NCI-H226 (cell line): ENCODE measurements at places on chromosomes 5 and 9.

GRCh38 chr5:143200781-143201398 lies 202.6 kb downstream of the NR3C1 start:
- DNase-seq, result peak; percentile 96

GRCh38 chr9:132672413-132672690 lies 2.1 kb downstream of the GTF3C4 start:
- DNase-seq, result no peak

DNA sequence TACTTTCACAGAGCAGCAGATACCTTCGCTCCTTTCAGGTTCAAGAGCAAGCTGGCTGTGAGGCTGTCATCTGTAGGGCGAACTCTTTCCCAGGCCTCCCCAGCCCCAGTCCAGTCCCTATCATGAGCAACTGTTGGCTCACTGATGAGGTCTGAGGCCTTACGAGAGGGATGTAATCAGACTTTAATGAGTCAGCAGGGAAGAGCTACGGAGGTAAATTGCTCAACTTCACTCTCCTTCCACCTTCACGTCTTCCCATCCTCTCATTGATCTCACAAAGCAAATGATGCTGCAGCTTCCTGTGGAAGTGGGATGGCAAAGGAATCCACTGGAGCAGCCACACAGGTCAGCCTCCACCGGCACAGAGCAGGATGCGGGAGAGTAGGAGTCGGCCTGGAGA lies 130.7 kb upstream of the TBCA start:
- DNase-seq, result peak; percentile 78

DNA sequence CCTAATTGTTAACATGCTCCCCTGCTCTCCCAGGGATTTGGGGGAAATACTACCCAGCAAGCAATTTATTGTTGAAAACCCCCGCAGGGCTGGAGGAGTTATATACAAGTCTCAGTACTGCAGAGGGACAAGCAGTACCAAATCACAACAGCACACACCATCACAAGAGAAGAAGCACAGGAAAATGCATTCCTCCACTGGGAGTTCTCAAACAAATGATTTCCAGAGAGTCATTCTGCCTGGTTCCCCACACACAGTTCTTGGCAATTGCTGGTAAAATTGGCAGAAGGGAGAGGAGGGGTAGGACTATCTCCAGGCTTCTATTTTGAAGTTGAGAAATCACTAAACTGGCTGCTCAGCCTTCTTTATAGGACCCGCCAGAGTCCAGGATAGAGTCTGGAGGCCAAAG lies 16.8 kb downstream of the SIL1 start:
- DNase-seq, result no peak

DNA sequence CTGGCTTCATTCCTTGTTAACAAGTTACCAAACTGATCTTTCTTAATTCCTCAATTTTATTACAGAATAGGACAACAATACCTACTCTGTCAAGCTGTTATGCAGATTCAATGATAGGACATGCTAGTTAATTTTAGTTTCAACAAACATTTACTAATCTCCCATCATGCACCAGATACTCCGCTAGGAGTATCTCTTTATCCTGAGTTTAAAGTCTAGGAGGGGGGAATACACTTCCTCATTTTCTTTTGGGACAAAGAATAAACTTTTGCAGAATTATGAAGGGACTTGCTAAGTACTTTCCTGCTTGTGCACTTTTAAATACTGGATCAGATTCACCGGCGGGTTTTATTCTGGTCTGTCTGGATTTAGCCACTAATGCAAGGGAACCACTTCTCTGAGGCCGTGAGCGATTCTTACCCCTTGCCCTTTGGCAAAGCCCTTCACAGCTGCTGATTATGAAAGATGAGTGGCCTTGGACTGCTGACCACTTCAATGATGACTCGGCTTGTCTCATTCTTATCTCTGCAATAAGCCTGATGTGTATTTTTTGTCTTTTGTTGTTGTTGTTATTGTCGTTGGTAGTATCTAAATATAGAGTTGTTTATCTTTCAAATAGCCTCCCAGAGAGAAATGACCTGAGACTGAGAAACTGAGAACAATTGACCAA lies 73.9 kb downstream of the RMI1 start:
- no peak for DNase-seq

GRCh38 chr5:107670932-107671741 lies at the start of gene EFNA5:
TSS of gene EFNA5 (minus strand) at chr5:107670937.
- DNase-seq, result no peak

DNA sequence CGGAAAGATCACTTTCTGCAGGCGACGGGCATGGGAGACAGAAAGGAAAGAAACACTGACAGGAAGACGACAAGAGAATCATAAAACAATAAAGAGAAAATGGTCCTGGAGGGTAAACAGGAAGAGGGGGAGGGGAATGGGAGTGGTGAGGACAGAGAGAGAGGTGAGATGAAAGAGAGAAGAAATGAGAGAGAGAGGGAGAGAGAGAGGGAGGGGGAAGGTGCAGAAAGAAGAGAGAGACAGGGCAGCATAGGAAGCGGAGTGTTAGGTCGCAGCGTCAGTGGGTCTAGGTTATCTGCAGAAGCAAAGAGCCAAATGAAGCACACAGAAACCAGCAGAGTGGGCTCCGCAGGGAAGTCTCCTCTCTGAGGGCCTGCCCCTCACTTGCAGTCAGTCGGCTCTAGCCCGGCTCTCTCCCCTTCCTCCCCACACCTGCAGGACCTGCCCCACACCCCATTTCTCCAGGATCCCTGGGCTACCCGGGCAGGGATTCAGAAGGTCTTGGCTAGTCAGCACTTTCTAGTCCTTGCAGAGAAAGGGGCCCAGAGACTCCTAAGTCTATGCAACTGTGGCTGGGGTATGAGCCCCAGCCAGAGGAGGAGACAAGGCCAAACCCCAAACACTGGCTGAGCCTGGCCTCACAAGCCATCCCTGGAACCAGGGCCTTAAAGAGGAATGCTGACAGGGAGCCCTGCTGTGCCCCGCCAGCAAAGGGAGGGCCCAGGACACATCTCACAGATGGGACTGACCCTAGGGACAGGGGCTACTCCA lies 29.7 kb upstream of the MEIKIN start:
- no peak for DNase-seq

- peak; percentile 75 for DNase-seq
Observed at GRCh38 chr9:12859704-12860251, 85.0 kb downstream of the LURAP1L start.

DNA sequence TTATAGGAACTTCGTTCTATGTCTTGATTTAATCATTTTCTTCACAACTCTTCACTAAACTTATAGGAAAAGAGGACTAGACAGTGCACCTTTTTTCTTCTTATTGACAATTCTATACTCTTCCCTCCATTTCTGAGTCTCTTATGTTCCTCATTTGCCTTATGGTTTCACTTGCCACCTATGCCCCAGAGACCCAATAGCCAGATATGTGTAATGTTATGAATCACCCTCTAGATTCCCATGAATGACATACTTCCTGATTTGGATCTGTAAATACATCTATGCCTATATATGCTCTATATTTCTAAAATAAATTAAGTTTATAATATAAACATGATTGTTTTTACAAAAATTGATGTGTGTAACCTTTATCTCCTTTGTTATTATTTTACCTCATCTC lies 514.1 kb upstream of the MEF2C start:
- DNase-seq, result no peak

DNA sequence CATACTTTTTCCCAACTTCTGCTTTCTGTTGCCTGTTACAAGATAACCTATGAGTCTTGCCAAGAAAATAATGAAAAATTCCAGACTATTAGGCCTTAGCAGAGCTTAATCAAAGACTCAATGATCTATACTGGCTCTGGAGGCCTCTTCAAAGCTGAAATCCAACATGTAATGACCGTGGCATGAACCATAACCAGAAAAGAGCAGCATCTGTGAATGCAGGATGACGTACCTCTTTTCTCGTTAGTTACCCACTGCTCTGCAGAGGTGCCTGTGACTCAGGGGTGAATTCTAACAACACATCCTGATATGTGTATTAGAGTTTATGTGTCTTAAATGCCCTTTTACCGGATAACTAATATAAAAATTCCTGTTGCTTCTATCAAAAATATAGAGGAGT lies 645.4 kb downstream of the PRELID2 start:
- no peak for DNase-seq

DNA sequence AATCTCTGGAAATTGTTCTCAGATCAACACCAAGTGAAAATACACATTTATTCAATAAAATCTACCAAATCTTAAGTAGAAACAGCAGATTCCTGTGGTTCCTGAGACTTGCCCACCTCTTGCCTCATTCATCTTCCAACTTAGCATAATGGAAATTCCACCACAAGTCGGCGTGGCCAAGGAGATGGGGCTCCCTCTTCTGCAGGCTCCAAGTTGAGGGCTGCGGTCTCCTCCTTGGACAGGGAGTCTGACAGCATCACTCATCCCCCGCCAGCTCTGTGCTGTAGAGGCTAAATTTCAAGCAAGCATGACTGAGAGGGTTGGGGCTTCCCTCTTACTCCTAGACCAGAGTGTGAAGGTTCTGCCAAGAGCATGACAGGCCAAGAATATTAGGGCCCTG lies 273.7 kb downstream of the DIRAS2 start:
- peak; percentile 50 for DNase-seq

DNA sequence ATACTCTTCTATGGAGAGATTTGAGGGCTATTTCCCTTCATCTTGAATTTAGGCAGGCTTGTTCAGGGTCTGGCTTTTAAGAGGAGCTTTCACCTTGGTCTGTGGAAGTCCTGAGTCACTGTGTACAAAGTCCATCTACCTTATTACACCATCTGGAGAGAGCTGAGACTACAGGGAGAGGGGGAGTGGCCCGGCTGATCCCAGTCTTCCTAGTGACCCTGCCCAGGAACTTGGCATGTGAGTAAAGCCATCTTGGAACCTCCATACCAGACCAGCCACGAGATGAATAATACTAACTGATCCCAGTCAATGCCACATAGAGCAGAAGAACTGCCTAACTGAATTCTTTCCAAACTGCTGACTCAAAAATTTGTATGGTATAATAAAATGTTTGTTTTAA lies 8.4 kb upstream of the IL6ST start:
- peak; percentile 59 for DNase-seq

DNA sequence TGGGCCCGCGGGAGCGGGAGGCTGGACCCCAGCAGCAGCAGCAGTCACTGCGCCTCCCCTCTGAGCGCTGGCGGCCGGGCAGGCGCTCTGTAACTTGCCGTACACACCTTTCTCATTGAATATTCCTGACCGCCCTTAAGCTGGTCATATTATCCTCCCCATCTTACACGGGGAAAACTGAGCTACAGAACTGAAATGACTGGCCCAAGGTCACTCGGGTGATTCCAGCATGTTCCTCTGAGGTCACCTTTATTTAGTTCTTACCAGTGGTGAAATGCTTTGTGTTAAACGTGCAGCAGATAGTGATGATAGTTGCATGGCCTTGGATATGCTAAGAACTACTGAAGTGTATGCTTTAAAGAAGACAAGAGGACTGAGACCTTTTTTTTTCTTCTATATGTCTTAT lies 607 bp downstream of the UQCRQ start:
- no peak for DNase-seq

GRCh38 chr5:148147415-148147814 lies 20.9 kb upstream of the SPINK14 start:
- no peak for DNase-seq

DNA sequence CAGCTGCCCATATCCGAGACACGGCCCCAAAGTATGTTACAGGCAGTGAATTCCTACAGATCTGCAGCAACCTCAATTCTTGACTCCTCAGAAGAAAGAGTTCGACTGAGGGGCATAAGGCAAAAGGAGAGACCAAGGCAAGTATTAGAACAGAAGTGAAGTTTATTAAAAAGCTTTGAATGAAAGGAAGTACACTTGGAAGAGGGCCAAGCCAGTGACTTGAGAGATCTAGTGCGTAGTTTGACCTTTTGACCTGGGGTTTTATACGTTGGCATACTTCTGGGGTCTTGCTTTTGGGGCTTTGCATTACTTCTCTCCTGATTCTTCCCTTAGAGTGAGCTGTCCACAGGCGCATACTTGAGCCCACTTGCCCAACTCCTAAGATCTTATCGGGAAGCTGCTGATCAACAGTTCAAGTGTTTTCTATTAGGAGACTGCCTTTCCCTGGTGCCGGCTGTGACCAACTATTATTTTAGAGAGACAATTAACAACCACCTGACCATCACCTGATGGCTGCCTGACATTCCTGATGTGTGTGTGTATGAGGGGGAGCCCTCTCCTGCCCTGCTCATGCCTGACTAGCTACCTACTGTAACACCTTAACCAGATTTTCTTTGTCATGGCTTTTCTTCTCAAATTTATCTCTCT lies 1.5 kb upstream of the DEPDC1B start:
- DNase-seq, result no peak

GRCh38 chr9:5818424-5819142 lies 14.3 kb downstream of the ERMP1 start:
- DNase-seq, result no peak

DNA sequence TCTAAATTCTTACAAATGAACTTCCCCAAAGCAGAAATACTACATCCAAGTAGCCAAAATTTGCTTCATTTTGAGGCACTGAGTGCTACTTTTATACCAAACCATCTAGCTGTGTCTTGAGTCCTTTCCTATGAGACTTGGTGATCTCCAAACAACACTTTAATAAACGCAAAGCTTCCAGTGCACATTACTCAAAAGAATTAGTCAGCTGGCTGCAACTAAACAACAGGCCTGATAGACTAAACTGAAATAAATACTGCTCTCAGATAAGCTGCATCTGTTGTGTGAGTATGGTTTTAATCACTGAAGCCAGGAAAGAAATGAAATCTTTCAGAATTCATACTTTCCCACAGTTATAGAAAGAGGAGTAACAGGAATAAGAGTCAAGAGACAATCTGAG lies 80.3 kb downstream of the VCAN start:
- DNase-seq, result no peak

GRCh38 chr5:149961186-149961685 lies 678 bp downstream of the SLC26A2 start:
- DNase-seq, result no peak

DNA sequence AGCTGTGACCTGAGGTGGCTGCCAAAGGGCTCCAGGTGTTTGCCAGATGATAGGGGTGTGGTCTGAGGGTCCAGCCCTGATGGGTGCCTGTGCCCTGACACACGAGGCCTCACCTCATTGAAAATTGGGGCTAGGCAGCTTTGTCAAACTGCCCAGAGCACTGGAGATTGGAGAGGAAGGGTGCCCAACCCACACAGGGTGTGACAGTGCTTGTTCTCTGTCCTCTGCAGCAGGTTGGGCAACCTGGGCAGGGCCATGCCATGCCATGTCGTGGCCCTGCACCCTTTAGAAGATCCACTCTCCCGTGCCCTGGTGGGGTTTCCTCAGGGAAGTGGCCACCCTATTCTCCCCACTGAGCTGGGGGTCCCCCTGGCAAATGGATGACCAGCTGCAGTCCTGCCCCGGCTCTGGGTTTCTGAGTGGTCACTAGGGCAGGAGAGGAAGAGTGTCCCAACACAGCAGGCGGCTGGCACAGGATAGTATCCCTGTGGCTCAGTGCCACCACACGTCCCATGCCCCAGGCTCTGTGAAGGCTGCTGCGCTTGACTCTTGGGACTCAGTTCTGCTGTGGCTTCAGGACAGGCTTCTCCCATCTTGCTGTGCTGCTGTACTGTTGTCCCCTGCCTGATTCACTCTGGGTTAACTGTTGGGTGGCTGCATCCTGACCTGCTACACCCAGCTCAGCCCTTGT lies 100.8 kb upstream of the PITX1 start:
- no peak for DNase-seq
